ENCODE measurements at places on chromosomes 1 and 21.

DNA sequence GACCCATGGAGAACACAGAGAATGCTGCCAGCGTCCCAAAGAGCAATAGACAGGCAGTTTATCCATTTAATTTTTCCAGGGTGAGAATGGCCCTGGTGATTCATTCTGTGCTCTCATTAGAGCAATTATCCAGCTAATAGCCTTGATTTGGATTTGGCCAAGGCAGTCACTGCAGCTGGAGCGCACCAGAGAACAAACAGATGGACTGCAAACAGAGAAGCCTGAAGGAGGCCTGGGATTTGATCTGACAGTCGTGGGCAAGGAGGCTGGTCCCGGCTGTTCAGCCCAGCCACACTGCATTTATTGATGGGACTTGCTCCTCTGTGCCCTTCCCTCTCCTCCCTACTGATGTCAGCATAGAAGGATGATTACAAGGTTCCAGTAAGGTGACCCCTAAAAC is 353.9 kb upstream of the C1orf174 start:
- no peak for DNase-seq

- peak; percentile 36 for DNase-seq
These were observed 41.8 kb downstream of the SGIP1 start for GRCh38 chr1:66575739-66576138.

- no peak for DNase-seq
These were observed 45.8 kb downstream of the TFF3 start for GRCh38 chr21:42269386-42269785.

- DNase-seq, result no peak
These were observed 1.1 kb downstream of the TNFRSF25 start for GRCh38 chr1:6464915-6465314.

DNA sequence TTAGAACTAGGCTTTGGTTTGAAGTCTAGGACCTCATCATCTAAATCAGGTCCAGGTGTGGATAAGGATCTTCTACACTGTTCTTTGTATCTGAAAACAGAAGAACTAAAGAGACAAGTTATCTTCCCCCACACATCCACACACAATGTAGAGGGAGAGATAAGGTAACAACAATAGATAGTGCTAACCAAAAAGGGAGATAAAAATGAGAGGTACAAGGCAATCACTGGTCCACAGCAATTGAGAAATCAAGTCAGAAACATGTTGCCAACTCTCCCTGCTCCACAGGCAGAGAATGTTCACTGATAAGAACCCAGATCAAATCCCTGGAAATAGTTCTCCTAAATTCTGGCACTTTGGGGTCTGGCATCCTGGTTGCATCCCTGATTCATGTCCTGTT is 75.8 kb upstream of the LHX8 start:
- no peak for DNase-seq
